ENCODE measurements at places on chromosomes 3 and 15. TPM values are rescaled to one million over a fixed set of nuclear protein-coding genes. Genes with fewer than 3 reads are reported as not detected.

DNA sequence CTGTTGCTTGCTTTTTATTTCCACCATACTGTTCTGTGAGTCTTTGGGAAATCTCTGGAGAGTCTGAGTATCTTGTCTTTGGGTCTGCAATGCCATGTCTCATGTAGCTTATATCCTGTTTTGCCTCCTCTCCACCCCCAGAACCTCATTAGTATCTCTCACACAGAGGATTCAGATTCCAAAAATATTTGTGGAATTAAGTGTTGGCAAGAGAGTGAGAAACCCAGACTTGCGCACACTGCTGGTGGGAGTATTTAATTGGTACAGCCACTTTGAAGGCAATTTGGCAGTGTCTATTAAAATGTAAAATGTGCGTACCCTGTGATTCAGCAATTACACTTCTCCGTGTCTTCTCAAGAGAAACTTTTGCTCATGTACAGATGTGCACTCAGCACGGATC is 68.6 kb downstream of the ZNF621 start:
- no peaks in the 10 kb centered on the region for H3K4me1 ChIP-seq
- no peak overlapping the region for H3K27ac ChIP-seq
- no peaks in the 10 kb centered on the region for H3K36me3 ChIP-seq
- no peak overlapping the region for H3K4me3 ChIP-seq

- DNase-seq, result no peak
- H3K4me1 ChIP-seq, result no peaks in the 10 kb centered on the region
- H3K27ac ChIP-seq, result no peak overlapping the region
- no peaks in the 10 kb centered on the region for H3K36me3 ChIP-seq
- H3K27me3 ChIP-seq, result no peaks in the 10 kb centered on the region
- H3K4me3 ChIP-seq, result no peak overlapping the region
These were observed 54.0 kb downstream of the LHFPL4 start for GRCh38 chr3:9499455-9500107.

DNA sequence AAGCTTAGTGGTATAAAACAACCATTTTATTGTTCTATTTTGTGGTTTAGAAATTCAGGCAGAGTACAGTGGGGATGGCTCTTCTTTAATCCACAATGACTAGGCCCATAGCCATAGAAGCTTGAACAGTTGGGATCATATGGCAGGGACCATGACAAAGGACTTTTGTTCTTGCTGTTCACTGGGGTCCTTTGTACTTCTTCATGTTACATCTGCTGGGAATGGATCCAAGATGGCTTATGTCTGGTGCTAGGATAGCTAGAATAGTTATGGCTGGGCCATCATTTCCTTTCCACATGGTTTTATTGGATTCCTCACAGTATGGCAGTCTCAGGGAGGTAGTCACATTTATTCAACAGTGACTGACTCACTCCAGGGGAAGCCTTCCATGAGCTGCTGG is 427.9 kb upstream of the AGTR1 start:
- no peak overlapping the region for H3K4me3 ChIP-seq
- no peaks in the 10 kb centered on the region for H3K36me3 ChIP-seq
- DNase-seq, result no peak

DNA sequence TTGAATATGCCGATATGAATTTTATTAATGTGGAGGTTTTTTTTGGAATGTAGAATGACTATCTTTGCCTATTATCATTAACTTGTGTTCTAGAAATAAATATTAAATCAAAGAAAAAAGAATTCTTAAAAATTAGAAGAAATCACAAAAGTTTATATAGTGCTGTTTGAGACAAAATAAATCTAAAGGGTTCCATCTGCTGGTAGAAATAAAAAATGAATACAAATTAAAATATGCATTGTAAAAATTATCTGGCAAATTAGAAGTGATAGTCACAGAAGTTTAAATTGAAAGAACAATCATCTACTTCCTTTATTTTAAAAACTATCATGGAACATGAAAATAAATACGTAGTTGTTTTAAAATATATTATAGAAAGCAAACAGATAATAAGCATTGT is 22.7 kb upstream of the ZBTB20 start:
- H3K36me3 ChIP-seq, result no peaks in the 10 kb centered on the region
- H3K27ac ChIP-seq, result no peak overlapping the region
- DNase-seq, result no peak
- H3K27me3 ChIP-seq, result no peaks in the 10 kb centered on the region

GRCh38 chr3:153885359-153885758 is 235.8 kb upstream of the ARHGEF26 start:
- H3K4me3 ChIP-seq, result no peak overlapping the region
- H3K27ac ChIP-seq, result no peak overlapping the region
- no peaks in the 10 kb centered on the region for H3K4me1 ChIP-seq
- no peaks in the 10 kb centered on the region for H3K27me3 ChIP-seq
- no peaks in the 10 kb centered on the region for H3K36me3 ChIP-seq

- no peak for DNase-seq
- peaks cover 37% of the 10 kb centered on the region for H3K36me3 ChIP-seq
- no peaks in the 10 kb centered on the region for H3K27me3 ChIP-seq
- no peak overlapping the region for H3K27ac ChIP-seq
- H3K4me1 ChIP-seq, result no peaks in the 10 kb centered on the region
These were observed 52.9 kb downstream of the HERC2 start for GRCh38 chr15:28269097-28269496.

Gene CORO2B
- 0.09 TPM for total RNA-seq

Gene SATB1
- 269 TPM for total RNA-seq

Gene CHRFAM7A
- not detected for total RNA-seq

Gene OR5H15
- total RNA-seq, result not detected
